ENCODE measurements at places on chromosomes 4 and X.

GRCh38 chr4:25301471-25301870 is 11.1 kb upstream of the ZCCHC4 start:
- no peak for DNase-seq

DNA sequence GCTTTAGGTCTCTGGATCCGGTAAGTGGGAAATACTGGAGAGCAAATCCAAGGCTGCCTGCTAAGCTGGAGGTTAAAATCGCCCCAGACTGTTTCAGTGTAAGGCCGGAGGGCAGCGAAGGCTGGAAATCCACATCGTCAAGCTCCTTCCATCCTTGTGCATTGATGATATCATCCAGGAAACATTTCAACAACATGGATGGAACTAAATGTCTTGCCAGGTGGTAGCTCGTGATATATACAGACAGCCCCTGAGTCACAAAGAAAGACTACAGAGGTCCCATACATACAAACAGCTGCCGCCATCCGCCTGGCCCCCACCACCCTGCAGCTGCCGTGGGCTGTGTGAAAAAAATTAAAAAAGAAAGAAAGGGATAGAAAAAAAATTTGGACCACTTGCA is 148.9 kb upstream of the RBPJ start:
- DNase-seq, result peak; percentile 63

GRCh38 chrX:17967888-17968287 is 106.8 kb upstream of the RAI2 start:
- peak; percentile 91 for DNase-seq

DNA sequence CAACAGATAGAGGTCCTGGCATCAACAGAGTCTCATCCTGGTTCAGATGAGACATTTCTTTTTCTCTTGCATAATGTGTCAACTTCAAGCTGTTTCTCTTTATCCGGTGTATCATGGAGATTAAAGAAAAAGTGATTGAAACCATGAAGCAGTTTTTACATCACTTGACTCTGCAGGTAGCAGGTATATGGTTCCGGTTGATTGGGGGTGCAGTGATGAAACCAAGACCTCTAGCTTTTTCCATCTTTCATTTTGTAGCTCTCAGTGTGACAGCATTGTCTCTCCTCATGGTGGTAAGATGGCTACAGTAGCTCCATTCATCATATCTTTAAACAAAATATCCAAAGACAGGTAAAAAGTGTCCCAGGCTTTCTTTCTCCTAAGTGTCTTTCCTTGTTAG is 2.4 kb upstream of the HOPX start:
- no peak for DNase-seq

DNA sequence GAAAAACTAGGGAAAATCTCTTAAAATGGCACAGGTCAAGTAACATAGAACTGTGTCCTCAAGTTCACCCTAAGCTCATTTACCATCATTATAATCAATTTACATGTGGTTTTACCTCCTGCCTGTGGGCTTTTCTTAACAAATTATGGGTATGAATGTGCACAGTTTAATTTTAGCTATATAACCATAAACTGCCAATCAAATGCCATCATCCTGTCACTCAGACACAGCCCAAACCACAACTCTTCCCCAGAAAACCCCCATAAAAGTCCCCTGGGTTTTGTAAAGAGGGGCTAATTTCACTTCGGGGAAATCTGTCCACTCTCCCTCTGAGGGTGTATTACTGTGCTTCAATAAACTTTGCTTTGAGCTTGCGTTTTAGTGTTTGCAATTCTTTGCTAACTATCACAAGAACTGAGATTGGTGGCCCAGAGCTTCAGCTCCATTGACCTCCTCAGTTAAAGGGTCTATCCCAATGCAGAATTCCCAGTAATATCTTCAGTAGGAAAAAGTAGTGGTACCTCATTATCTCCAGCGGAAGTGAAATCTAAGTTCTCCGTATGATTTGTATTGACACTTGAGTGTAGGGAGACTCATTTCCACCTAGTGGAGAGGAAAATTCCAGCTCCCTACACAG is 394.6 kb downstream of the SPOCK3 start:
- peak; percentile 22 for DNase-seq

DNA sequence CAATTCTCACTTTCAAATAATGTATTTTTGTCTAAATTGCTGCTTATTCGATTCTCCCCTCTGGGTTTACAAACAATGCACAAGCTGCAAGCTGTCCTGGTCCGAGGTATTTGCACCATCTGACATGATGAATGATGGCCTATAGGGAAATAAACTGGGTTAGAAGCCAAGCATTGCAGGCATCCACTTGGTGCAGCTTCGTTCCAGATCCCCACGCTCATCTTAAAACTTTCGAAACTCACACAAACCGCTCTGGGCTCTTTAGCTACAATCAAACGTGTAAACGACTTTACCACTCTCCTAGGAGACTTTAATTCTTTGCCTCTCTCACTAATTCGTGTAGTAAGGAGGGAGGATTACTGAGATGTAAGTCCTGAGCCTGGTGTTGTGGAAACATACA is 19.0 kb downstream of the PHKA2 start:
- peak; percentile 9 for DNase-seq

GRCh38 chr4:169530048-169530447 is 82.3 kb downstream of the NEK1 start:
- no peak for DNase-seq

GRCh38 chr4:185082561-185082960 is 60.5 kb upstream of the SLC25A4 start:
- no peak for DNase-seq

DNA sequence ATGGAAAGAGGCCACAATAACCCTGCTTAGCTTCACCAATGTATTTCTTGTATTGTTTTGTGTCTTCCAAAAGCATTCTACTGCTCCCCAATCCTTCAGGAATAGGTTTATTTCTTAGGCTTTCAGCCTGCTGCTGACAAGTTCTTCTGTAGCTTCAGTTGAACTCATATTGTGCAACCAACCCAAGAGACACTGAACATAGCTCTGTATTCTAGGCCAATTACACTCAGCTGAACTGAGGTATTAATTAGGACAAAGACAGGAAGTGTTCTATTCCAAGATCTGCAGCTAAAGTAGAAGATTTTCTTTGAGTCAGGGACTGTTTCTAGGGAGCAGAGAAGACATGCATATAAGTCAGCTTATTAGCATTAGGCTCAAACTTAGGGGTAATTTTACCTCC is 151.8 kb downstream of the LHFPL1 start:
- DNase-seq, result no peak

Data from NCI-H69 (cell line).